Lung microvascular endothelial cell (primary cell): ENCODE measurements at places on chromosomes 16 and 17. TPM values are rescaled to one million over a fixed set of nuclear protein-coding genes. Genes with fewer than 3 reads are reported as not detected.

HOXB6 gene
- total RNA-seq = 0.40 and 0.87 TPM in 2 replicates

GRCh38 chr17:50171371-50172071 lies 5.7 kb downstream of the SGCA start:
- no peak for DNase-seq

GRCh38 chr17:83058266-83058798 lies 21.1 kb upstream of the METRNL start:
- DNase-seq = no peak

DNA sequence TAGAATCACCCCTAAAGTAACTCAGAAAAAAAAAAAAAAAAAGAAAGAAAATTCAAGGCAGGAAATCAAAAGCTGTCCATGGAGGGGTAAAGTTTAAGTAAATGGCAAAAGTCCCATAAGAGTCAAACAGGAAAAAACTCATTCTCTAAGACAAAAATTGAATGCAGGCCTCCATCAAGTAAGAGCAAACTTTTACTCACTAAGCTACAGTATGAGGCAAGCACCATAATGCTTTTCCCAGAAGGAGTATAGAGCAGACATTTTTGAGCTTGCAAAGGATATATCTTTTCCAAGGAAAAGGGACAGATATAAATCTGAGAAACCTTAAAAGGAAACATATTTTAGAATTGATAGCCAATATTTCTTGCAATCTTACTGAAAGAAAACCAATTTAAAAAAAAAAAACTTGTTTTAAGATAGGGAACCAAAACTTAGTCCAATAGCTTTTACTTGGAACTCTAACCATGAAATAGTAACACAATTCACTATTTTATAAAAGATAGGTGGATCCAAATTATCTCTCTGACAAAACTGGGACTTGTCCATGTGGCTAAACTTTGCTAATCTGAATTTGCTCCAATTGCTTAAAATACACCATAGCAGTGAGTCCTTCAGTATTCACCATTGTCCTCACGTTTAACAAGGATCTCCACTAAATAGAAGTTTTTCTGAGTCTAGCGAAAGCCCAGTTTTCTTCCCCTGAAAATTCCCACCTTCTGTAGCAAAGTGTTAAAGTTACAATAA lies 99.8 kb downstream of the CDH11 start:
- no peak for DNase-seq

DNA sequence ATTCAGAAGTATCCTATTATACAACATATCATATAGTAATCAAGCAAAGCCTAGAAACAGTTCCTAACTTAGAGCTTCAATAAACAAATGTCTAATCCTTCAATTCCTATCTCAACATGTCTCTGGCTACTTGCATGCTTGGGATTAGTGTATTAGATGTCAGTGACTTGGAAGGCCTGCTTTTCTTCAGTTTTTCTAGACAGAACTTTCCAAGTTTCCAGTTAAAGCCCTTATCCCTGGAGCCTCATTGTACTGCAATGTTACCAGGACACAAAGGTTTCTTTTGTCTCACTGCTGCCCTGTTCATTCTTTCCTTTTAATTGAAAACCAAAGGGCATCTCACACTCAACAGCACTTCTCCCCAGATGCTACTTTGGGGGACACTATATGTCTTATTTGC lies 16.5 kb downstream of the PSME3IP1 start:
- DNase-seq = no peak

- no peak for DNase-seq
Measured at GRCh38 chr17:37567538-37567937, 41.7 kb downstream of the SYNRG start.

DNA sequence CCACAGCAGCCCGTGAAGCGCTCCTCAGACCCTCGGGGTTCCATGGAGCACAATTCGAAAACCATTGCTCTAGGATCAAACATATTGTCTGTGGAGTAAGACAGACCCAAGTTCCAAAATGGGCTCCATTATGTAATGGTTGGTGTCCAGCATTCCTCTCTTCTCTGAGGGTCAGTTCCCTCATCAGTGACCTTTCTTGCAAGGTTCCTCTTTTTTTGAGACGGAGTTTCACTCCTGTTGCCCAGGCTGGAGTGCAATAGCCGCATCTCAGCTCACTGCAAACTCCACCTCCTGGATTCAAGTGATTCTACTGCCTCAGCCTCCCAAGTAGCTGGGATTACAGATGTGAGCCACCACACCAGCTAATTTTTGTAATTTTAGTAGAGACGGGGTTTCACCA lies 28.4 kb downstream of the PLXDC1 start:
- DNase-seq = no peak

GRCh38 chr16:63749276-63749675 lies 1372.6 kb downstream of the CDH11 start:
- no peak for DNase-seq

- no peak for DNase-seq
Measured at GRCh38 chr16:60091529-60091928, 1357.4 kb upstream of the GOT2 start.

- no peak for DNase-seq
Measured at GRCh38 chr16:84047626-84048025, 5.0 kb upstream of the SLC38A8 start.

DNA sequence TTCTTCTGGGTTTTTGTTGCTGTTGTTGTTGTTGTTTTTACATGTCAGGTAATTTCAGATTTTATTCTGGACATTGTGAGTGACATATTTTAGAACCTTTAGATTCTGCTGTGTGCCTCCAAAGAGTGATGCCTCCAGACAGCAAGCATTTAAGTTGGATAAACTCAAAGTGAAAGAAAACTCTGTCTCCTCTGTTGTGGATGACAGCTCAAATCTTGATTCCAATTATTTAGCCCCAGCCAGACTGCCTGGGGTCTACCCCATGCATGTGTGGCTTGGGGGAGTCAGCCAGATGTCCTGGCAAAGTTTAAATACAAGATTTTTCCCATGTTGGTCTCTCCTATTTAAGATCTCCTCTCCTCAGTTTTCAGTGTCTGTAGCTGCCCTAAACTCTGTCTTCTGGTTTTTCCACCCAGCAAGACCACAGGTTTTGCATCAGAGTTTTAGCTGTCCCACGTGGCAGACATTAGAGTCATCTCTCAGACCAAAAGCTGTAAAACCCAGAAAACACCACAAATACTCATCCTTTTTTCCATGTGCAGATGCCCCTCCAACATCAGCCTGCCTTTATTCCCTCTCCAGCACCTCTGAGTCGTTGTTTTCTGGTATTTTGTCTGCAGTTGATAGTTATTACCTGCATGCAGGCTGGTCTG lies 19.4 kb upstream of the ZNF469 start:
- DNase-seq = no peak

DNA sequence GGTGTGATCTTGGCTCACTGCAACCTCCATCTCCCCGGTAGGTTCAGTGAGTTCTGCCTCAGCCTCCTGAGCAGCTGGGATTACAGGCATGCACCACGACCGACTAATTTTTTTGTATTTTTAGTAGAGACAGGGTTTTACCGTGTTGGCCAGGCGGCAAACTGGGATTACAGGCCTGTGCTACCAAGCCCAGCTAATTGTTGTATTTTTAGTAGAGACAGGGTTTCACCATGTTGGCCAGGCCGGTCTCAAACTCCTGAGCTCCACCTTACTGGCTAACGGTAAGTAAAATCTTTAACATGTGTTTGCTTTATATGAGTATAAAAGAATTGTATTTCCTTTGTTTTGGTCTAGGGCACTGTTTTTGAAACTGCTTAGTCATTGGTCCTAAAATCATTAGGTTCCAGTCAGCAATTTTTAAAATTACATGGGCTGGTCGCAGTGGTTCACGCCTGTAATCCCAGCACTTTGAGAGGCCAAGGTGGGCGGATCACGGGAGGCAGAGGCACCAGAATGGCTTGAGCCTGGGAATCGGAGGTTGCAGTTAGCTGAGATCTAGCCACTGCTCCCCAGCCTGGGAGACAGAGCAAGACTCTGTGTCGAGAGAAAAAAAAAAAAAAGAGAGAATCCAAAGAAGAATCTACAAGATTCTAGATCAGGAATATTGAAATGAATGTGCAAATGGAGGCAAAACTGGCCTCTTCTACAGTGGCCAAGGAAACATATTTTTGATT lies 3.6 kb downstream of the FLYWCH1 start:
- no peak for DNase-seq

DNA sequence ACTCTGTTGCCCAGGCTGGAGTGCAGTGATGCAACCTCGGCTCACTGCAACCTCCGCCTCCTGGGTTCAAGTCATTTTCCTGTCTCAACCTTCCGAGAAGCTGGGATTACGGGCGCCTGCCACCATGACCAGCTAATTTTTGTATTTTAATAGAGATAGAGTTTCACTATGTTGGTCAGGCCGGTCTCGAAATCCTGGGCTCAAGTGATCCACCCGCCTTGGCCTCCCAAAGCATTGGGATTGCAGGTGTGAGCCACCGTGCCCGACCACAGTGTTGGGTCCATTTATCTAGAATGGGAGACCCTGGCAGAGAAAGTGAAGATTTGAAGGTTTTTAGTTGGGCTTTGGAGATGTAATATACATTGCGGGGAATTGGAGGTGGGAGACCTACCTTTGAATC lies 70.1 kb downstream of the SNX29 start:
- DNase-seq = no peak
